Lower leg skin (tissue), 4 donors: ENCODE measurements at places on chromosomes 1 and 21.

- no peak for DNase-seq
Observed at GRCh38 chr21:26954662-26955121, 12.2 kb downstream of the ADAMTS5 start.

DNA sequence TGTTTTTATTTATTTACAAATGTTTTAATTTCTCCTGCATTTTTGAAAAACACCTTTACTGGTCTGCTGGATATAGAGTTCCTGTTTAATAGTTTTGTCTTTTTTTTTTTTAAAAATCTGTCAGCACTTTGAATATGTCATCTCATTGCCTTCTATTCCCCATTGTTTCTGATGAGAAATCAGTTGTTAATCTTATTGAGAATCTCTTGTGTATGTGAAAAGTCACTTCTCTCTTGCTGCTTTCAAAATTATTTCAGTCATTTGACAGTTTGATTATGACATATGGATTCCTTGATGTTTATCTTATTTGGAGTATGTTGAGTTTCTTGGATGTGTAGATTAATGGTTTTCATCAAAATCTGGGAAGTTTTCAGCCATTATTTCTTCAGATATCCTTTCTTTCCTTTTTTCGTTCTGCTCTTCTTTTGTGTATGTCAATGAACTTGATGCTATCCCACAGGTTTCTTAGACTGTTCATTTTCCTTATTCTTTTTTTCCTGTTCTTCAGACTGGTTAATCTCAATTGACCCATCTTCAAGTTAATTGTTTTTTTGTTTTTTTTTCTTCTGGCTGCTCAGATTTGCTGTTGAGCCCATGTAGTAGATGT, 51.2 kb upstream of the CCDC190 start:
- DNase-seq, result no peak

DNA sequence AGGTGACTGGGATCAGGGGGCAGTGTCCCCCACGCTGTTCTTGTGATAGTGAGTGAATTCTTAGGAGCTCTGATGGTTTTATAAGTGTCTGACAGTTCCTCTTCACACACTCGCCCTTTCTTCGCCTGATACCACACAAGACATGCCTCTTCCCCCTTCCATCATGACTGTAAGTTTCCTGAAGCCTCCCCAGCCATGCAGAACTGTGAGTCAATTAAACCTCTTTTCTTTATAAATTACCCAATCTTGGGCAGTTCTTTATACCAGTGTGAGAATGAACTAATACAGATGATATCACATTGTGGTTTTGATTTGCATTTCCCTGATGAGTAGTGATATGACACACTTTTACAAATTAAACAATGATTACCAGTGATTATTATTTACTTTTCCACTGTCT, 229.9 kb downstream of the AKT3 start:
- no peak for DNase-seq

DNA sequence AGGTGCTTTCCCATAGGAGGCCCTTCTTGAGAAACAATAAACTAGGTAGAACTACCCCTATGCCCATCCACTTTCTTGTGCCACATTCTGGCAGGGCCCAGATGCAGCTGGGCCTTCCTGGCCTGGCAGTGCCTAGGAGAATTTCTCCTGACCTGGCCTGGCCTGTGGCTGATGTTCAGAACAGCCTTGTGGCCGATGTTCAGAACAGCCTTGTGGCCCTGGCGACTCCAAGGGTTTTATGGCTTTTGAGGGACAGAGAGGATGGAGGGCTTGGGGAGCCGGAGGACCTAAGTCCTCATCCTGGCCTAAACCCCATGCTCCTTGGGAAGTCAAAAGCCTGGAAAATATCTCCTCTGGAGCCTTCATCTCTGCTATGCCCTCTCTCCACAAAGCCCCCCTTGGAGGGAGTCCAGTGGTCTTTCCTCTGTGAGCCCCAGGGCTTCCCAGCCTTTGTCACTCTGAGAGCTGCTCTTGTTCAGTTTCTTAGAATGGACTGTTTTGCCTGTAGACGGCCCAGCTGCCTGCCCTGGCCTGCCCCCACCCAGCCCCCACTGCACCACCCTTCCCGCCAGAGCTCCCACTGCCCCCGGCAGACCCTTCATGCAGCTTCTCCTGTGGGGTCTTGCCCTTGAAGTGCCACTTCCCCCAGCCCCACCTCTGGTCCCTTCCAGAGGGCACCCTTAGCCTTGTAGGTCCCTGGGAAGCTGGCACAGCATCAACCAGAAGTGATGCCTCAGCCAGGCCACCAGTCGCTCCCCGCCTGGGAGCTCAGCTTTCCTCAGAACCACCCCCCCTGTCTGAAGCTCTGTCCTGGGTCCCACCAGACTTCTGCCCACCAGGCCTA, 7.0 kb downstream of the GPR37L1 start:
- DNase-seq, result no peak

- DNase-seq, result no peak
Observed at GRCh38 chr1:109947582-109948284, 36.8 kb upstream of the AHCYL1 start.

- DNase-seq, result no peak
Observed at GRCh38 chr1:54417123-54417522, 10.9 kb upstream of the SSBP3 start.

DNA sequence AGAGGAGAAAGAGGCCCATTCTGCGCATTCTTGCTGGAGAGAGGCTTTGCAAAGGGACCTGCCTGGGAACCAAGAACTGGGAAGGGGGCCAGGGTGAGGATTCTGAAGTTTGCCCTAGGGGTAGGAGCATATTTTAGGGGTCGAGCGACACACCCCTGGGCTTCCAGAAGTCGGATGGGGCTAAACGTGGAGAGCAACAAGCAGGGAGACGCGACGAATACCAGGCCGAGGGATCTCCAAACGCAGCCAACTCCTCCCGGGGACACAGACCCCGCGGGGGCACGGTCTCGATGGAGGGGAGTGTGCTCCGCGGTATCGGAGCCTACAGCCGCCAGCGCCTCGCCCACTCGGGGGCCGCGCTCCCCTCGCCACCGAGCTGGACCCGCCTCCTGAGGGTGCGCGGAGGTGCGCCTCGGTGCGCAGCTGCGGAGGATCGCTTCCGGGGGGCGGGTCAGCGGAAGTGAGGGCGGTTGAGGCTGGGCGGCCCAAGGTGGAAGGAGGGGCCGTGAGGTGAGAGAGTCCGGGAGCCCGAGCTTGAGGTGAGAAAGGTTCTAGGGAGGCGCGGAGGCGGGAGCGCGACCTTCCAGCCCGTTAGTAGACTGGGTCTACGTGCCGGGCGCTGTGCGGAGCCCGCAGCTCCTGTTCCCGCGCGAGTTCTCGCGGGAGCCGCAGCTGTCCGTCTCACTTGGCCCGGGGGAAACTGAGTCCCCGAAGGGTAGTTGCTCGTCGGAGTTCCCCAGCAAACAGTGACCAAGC, at the start of gene MTFR1L:
Gene MTFR1L, plus strand, starts transcription at position 464 of the 756 bp plus-strand sequence. CDS start 3,151 bp downstream, outside the sequence.
- peak; percentile 98 for DNase-seq

DNA sequence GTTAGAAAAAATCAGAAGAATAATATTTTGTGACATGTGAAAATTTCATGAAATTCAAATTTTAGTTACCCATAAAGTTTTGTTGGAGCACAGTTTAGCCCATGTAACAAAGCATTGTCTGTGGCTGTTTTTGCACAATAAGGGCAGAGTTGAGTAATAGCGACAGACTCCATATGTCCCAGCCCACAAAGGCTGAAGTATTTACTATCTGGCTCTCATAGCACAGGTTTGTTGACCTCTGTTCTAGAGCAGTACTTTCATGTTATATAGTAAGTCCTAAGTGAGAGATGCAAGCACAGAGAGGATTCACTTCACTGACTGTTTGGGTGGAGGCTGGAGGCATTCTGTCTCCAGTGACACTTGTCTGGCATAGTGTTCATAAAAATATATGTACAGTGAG, 6.8 kb downstream of the LAMC1 start:
- no peak for DNase-seq

- no peak for DNase-seq
Observed at GRCh38 chr1:199789141-199789540, 238.4 kb upstream of the NR5A2 start.

- DNase-seq, result no peak
Observed at GRCh38 chr1:71656902-71657301, 576.1 kb upstream of the ZRANB2 start.

DNA sequence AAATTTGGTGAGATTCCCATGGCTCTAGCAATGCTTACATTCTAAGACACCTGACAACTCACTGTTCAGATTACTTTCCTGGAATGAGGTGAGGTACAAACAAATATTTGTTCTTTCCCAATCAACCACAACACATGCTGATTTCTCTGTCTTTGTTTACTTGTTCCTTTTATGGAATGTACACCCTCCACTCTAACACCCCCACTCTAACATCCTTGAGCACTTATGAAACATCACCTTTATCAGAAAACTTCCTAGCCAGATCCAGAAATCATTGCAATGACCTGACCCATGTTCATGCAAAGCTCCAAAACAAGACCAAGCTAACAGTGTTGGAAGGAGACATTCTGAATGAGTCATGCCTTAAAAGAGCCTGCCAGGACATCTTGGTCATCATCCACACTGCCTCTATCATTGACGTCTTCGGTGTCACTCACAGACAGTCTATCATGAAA, 35.5 kb downstream of the HSD3B1 start:
- no peak for DNase-seq

DNA sequence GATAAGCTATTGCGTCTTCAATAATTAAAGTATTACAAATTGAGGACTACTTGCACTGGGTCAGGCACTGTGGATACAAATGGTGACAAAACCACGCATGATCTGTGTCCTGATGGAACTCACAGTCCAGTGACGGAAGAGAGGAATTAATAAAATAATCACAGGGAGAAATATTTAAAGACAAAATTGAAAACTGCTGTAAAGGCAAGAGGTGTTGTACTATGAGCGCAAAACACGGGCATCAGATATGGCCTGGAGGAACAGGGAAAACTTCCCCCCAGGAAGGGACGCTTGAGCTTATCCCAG, 16.6 kb upstream of the SLAMF6 start:
- no peak for DNase-seq

GRCh38 chr21:42569732-42570301, 56.2 kb downstream of the SLC37A1 start:
- DNase-seq, result no peak
